ENCODE measurements at places on chromosomes 2 and 18. TPM values are rescaled to one million over a fixed set of nuclear protein-coding genes. Genes with fewer than 3 reads are reported as not detected.
A peak's percentile ranks its signal among the peaks of the same experiment; 100 is the strongest.

- H3K36me3 ChIP-seq = no peaks in the 10 kb centered on the region
- H3K4me1 ChIP-seq = no peaks in the 10 kb centered on the region
- no peak overlapping the region for H3K27ac ChIP-seq
- H3K4me3 ChIP-seq = no peak overlapping the region
Measured at GRCh38 chr2:146388757-146389156, 1456.1 kb upstream of the ACVR2A start.

- no peak overlapping the region for H3K4me3 ChIP-seq
- no peaks in the 10 kb centered on the region for H3K27me3 ChIP-seq
- DNase-seq = no peak
- no peaks in the 10 kb centered on the region for H3K4me1 ChIP-seq
Measured at GRCh38 chr2:37679072-37679695, 7.7 kb upstream of the CDC42EP3 start.

Gene DSG1
- not detected for total RNA-seq

DNA sequence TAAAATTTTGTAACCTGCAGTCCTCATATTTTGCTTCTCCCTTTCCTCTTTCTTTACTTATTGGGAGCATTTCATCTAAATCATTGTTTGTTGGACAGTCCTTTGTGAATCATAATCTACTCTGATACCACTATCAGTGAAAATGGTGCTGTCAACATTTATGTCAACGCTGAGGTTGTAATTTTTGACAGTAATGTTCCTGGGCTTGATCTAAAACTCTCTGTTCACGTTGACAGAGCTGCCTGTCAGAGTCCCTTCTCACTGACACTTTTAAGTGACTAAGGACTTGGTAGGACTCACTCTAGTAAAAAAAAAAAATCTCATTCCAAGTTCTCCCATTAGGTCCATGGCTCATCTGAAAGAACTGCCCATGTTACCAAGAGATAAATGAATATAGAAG lies 1640.8 kb upstream of the PIK3C3 start:
- no peak for DNase-seq
- H3K36me3 ChIP-seq = no peaks in the 10 kb centered on the region
- no peaks in the 10 kb centered on the region for H3K4me1 ChIP-seq
- no peak overlapping the region for H3K27ac ChIP-seq
- H3K4me3 ChIP-seq = no peak overlapping the region

GRCh38 chr18:79530821-79531220 lies 135.1 kb downstream of the NFATC1 start:
- no peak overlapping the region for H3K27ac ChIP-seq
- peaks cover 9% of the 10 kb centered on the region for H3K36me3 ChIP-seq
- H3K27me3 ChIP-seq = no peaks in the 10 kb centered on the region
- DNase-seq = peak; percentile 60
- peaks cover 17% of the 10 kb centered on the region for H3K4me1 ChIP-seq
- H3K4me3 ChIP-seq = no peak overlapping the region

Gene ANKRD30B
- 0.36 TPM for total RNA-seq

Gene KIAA2012
- total RNA-seq = not detected

Gene GPR35
- 1.3 TPM for total RNA-seq

DNA sequence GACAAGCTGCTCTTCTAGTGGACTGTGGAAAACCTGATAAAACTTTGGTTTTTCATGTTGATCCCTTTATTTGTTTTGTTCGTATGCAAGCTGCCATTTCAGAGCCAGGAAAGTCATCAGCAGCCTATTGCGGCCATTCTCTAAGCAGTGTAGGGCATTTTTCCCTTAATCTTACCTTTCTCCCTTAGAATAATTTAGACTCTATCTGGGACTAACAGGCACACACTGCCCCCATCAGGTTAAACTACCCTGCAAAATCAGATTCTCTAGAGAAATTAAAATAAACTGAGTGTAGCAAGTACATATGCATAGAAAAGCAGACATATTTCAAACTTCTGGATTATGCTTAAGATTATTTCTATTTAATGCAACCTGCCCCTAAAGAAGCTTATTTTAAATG lies 347.5 kb downstream of the METTL4 start:
- H3K36me3 ChIP-seq = no peaks in the 10 kb centered on the region
- no peaks in the 10 kb centered on the region for H3K27me3 ChIP-seq
- DNase-seq = no peak
- H3K4me3 ChIP-seq = no peak overlapping the region
- H3K4me1 ChIP-seq = no peaks in the 10 kb centered on the region
- H3K27ac ChIP-seq = no peak overlapping the region

GRCh38 chr2:200369886-200370285 lies 63.4 kb downstream of the SPATS2L start:
- peaks cover 10% of the 10 kb centered on the region for H3K4me1 ChIP-seq
- no peaks in the 10 kb centered on the region for H3K36me3 ChIP-seq
- H3K27me3 ChIP-seq = no peaks in the 10 kb centered on the region
- no peak overlapping the region for H3K27ac ChIP-seq
- no peak for DNase-seq
- H3K4me3 ChIP-seq = no peak overlapping the region

Data from sigmoid colon (tissue), 7 donors.